Tibial artery (tissue), 4 donors: ENCODE measurements at places on chromosomes 12 and 14.
A peak's percentile ranks its signal among the peaks of the same experiment; 100 is the strongest.

DNA sequence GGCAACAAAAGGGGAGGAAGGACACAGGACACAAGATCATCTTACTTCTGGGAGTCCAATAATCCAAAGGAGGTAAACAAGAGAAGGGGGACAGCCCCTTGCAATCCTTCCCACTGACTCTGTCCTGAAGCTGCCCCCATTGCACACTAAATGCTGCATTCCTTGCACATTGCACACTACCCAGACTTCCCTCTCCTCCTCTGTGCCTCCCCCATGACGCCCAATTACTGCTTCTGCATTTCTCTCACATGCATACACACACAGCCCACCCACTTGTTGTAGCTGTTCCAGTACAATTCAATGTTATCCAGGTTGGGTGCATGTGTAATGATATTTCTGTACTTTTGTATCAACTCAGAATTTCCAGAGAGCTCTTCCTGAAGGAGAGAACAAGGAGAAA is 5.5 kb downstream of the NDRG2 start:
- DNase-seq = no peak

DNA sequence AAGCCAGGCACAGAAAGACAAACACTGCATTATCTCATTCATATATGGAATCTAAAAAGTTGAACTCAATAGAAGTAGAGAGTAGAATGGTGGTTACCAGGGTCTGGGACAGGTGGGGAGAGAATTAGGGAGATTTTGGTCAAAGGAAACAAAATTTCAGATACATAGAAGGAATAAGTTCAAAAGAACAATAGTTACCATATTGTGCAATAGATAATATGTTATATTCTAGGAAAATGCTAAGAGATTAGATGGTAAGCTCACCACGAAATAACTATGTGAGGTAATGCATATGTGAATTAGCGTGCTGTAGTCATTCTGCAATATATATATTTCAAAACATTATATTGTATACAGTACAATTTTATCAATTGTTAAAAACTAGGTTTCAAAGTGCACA is 442.5 kb downstream of the KCNH5 start:
- no peak for DNase-seq

DNA sequence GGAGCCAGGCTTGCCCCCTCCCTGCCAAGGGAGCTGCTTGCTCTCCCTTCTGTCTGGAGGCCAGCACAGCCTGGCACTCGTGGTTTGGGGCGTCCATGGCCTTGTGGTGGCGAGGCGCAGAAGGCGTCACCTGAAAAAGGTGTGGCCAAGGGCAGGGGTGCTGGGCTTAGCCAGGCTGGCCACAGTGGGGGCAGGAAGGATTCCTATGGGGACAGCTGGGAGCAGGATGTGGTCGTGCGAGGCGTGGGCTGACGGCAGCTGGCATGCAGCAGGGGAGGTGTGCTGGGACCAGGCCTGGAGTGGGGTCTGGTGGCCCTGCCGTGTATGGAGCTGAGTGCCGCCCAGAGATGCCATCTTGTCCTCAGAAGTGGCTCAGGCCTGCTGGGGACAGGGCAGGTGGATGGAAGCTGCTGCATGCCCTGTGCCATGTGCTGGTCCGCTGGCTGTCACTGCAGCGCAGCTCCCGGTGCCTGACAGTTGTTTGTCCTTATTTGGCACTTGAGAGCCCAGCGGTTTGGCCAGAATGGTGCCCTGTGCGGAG is 30.0 kb downstream of the SH2B3 start:
- no peak for DNase-seq

DNA sequence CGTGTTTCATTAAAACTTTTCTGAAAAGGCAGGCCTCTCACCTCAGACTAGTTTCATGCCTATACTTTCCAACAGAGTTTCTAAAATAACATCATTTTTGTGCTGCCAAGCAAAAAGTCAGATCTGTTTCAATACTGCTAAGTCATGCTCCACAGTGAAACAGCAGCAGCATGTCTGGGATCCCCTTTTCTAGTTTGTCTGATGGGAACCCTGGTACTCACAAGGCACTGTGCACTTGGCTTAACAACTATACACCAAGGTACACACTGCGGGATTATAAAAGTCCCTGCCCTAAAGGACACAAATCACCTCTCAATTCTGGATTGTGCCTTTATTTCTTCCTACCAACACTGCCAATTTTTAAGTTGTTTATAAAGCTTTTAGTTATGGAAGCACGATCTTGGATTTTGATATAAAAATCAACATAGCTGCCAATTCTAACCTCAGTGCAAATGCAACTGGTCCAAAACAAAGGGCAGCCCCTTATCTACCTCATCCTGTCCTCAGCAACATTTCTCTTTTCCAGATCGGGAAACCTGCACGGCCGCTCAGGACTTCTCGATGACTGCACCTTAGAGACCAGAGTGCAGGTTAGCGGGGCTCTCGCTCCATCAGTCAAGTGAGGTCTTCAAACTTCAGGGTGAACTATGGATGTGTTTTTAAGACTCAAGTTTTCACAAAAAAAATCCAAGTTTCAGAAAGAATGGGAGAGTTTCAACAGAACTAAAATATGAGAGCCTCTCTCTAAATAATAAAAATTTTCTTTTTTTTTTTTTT is 1.7 kb upstream of the EIF5 start:
- no peak for DNase-seq

DNA sequence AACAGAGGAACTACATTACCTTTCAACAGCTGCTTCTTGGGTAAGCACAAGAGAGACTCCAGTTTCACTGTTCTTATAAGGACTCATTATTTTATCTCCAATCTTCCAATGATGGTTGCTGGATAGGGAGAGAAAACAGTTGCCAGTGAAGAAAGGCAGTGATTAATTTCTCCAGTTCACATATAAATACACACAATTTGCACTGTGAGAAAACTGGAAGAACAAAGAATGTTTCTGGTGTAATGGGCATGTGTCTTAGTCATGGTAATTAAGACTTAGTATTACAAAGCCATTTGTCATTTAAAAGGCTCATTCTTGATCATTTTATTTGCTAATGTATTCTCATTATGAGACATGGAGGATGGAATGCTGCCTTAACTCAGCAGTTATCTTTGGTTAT is 78.0 kb upstream of the FAR2 start:
- DNase-seq = no peak

GRCh38 chr14:92464716-92465115 is 48.9 kb upstream of the RIN3 start:
- no peak for DNase-seq

DNA sequence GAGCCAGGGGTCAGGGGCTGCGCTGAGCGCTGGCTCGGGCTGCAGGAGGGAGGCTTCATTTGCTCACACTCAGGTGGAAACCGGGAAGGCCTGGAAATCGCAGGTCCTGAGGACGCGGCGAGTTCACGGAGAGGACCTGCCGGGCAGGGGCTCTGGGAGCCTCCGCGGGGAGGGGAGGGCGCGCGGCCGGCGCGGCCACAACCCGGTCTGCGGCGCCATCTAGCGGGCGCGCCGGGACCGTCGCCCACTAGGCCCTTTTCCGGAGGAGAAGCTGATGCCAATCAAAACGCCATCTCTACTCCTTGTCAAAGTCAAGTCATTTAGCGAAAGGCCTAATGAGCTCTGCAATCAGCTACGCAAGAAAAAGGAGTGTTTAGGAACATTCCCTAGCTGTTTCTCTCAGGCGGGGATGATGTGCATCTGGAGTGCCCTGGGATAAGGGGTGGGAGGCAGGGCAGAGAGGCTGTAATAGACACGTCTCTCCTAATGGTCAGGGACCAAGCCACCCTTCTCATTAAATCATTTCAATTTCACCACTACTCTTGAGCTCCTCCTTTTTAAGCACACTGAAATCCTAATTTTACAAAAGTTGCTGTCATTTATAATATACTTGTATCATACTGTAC is 885.8 kb upstream of the TMEM132C start:
- DNase-seq = no peak

- no peak for DNase-seq
Observed at GRCh38 chr14:83255727-83256090, 1722.1 kb upstream of the SEL1L start.

DNA sequence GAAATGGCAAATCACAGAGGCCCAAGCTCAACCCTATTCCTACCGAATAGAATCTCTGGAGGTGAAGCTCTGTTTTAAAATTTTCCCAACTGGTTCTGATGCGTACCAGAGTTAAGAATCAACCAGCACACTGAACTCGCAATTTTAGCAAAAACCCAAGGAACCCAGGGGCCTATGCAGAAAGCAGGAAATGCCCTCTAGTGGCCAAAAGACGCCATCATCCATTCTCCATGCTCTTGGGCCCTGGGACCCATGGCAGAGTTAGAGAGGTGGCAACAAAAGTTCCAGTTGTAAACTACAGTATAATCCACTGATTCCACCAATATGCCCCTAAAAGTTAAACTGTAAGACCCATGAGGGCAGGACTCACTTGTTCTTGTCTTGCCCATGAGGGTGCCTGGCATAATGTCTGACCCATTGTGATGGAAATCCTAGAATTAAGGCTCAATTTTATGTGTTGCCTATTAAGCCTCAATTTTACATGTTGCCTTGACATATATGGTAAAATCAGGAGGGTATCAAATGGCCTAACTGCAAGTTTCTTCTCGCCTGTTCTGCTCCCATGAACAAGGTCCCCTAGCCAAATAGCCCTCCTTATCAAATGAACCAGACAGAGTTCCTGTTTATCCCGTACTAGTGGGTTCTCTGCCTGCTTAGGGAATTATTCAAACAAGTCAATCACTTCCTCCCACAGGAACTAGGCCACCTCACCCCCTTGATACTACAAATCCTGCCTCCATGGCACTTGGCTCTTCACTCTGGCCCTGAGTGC is 137.5 kb upstream of the CPM start:
- peak; percentile 73 for DNase-seq

- no peak for DNase-seq
Observed at GRCh38 chr12:58342736-58343135, 401.4 kb downstream of the ATP23 start.

GRCh38 chr12:91513313-91513712 is 330.7 kb upstream of the DCN start:
- DNase-seq = no peak

- no peak for DNase-seq
Observed at GRCh38 chr14:45242706-45243105, 10.3 kb downstream of the MIS18BP1 start.

DNA sequence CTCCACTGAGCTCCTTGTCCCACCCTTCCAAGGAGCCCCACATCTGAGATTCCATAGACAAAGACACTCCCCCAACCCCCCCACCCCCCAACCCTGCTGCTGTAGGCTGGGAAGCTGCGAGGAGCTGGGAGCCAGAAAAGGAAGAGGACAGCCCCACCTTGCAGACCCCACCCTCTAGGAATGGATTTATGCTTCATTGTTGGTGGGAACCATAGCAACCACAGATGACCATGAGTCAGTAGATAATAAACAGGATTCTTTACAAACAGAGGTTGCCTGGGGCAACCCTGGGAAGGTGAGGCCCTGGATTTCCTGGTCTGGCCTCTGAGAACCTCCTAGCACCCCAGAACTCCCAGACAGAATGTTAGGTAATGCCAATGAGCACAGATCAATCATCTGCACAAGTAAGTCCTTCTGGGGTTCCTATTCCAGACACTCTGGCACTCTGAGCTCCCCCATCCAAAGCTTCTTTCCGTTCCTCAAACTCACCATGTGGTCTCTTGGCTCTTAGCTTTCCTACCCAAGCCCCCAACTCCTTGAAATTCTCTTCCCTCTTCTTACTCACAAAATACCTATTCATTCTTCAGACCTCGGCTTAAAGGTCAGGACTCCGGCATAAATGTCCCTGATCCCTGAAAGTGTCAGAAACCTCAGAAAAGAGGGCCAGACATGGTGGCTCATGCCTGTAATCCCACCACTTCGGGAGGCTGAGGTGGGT is 15.2 kb upstream of the PLEKHG6 start:
- no peak for DNase-seq

DNA sequence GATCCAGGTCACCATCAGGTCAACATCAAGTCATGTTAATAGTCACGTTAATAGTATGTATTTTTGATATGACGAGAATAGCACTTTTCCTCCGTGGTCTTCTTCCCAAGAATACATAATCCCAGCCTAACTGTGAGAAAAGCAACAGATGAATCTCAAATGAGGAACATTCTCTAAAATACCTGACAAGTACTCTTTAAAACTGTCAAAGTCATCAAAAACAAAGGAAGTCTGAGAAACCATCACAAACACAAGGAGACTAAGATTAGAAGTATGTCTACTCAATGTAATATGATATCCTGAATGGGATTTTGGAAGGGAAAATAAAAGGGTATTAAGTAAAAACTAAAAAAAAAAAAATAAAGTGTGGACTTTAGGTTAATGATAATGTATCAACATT is 36.8 kb upstream of the GLIPR1 start:
- DNase-seq = no peak

DNA sequence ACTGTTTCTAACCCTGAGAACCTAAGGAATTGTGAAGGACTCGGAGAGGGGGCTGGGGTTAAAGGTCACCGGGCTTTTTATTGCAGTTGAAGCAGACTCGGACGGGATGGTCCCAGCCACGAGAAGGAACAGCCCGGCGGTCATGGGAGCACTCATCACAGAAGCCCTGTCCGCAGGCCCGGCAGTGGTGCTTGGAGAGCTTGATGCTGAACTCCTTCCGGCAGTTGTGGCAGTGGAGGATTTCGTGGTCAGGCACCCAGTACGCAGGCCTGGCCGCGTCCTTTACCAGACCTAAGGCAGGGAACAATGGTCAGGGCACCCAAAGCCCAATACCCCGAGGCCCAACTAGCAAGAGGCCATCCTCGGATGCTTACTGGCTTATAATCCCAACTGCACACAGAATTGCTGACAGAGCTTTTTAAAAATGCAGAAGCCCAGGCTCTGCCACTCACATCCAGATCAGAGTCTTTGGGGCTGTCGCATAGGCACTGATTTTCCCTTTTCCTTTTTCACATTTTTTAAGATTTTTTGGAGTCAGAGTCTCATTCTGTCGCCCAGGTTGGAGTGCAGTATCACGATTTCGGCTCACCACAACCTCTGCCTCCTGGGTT is 44.7 kb downstream of the DCAF4 start:
- DNase-seq = no peak

GRCh38 chr14:74682169-74682952 is 30.5 kb downstream of the AREL1 start:
- DNase-seq = no peak

GRCh38 chr14:70527501-70528105 is 7.2 kb downstream of the ADAM20 start:
- DNase-seq = no peak

DNA sequence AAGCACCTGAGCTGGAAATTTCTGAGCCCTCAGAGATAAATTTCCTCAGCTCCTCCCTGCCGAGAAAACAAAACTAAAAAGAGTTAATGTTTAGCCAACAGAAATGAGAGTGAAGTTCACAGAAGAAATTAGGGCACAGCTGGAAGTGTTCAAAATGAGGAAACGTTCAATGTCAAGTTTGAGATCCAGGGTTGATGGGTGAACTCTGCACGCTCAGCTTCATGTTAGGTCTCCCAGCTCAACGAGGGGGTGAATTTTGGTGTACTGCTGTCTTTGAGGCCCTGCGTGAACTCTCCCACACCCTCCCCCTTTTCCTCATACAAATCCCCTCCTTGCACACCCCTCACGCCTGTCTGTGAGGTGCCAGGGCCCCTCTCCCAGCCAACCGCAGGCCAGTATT is 13.3 kb upstream of the OAS3 start:
- DNase-seq = no peak
